DMS 273 treated with DMSO at 0.1 percent for 48 hours (cell line): ENCODE measurements at places on chromosomes 16 and 17.

GRCh38 chr17:81020767-81021497 is 14.0 kb upstream of the BAIAP2 start:
- DNase-seq: peak; percentile 18

GRCh38 chr17:42210046-42210445 is 15.8 kb upstream of the GHDC start:
- no peak for DNase-seq

DNA sequence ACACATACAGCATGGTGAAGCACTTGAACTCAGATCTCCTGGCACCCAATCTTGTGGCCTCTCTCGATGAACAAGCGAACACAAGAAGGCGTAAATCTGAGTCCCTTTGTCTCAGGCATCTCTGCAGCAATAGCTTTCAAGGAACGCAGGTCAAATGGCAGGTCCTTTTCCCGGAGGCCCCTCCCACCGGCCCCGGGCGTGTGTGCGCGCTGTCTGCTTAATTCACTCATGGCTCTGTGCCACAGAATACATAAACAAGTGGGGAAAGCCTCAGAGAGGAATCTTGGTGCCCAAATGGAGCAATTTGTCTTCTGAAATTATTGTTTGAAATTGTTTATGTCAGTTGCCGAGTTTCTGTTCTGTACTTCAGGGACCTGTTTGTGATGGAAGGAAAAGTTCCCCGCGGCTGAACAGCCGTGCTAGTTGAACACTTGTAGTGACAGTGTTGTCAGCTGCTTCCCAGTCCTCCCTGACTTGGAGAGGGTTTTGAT is 14.8 kb downstream of the MYOCD start:
- no peak for DNase-seq

DNA sequence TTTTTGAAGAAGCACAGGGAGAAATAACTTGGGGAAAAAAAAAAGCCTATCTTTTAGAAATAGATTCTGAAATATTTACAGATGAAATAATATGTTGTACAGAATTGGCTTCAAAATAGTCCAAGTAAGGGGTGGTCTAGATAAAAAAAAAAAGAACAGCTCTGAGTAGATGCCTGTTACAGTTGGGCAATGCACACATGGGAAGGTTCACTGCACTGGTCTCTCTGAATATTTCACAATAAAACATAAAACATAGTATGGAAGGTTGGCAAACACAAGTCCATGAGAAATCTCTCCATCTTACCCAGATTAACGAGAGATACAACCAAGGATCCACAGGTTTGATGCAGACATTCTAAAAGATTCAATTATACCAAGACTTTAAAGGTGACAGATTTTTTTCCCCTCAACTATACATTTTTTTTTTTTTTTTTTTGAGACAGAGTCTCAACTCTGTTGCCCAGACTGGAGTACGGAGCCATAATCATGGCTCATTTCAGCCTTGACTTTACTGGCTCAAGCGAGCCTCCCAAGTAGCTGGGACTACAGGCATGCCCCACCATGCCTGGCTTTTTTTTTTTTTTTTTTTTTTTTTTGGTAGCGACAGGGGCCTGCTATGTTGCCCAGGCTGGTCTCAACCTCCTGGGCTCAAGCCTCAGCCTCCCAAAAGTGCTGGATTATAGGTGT is 58.0 kb downstream of the KANSL1 start:
- no peak for DNase-seq

GRCh38 chr17:1623057-1623630 is 5.5 kb downstream of the SLC43A2 start:
- no peak for DNase-seq

- no peak for DNase-seq
Observed at GRCh38 chr17:76336756-76337412, 16.8 kb downstream of the PRPSAP1 start.

DNA sequence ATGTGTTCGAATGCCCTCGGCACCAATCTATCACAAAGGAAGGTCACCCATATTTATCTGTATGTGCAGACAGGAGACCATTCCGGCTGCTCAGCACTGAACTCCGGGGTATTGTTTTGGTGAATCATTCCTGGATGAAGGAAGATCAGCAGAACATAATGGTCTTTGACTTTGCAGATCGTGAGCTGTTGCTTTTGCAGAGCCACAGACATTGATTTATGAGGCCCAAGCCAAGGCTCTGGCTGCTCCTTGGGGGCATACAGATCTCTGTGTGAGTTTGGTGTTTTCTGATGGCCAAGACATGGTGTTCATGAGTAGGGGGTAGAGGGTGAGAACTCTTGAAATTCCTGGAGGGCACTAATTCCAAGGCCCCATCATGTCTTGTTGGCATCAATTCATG is 458.8 kb upstream of the HSBP1 start:
- DNase-seq: no peak

- DNase-seq: no peak
Observed at GRCh38 chr16:70253291-70254106, 1.8 kb upstream of the EXOSC6 start.

DNA sequence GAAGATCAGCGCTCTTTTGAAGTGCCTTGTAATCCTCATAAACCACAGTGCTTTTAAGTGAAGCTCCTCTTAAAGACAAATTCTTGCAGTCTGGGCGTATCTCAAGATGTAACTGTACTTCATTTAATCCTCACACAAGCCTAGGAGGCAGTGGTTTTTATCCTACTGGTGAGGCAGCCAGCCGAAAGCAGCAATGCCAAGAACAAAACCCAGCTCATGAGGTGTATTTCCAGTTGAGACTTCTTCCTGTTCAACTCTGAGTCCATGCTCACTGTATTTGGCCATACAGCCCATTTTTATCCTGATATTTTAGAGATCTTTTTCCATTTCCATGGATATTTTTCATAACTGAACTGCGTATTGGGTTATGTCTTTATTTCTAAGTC is 13.7 kb downstream of the CTRB2 start:
- no peak for DNase-seq

DNA sequence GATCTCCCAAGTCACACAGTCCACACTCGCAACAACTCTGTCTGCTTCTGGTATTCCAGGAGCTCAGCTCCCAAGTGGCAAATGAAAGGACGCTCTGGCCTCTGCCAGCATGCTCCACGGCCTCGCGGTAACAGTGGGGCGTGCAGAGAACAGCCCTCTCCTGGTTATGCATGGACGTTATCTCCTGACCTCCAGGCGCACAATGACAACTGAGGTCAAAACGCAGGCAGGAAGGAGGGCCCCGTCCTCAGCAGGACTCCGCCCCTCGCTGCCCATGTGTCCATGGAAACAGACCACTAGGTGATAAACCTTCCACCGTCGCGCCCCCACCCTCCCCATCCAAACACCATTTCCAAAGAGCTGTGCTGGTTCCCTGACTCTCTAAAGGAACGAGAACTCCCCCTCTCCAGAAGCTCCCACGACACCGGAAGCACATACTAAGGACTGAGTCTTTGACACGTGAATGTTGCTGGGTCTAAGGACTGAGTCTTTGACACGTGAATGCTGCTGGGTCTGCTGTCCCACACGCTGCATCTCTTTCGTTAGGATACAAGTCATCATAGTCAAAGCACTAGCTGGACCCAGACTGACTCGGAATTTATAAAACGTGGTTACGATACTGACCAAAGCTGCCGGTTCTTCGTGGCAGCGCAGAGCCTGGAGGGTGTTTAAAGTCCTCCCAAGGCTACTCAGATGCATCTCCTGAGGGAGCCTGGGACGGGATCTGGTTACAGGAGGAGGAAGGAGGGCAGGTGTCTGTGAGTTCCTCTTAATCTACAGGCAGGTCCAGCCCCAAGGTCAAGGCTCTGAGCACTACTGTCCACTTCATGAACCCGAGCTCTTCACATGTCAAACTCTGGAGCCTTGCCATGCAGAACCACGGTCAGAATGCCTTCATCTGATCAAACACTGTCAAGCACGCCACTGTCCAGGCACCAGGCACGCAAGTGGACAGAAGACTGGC is 43.9 kb downstream of the KLHDC4 start:
- no peak for DNase-seq

- no peak for DNase-seq
Observed at GRCh38 chr17:82248815-82249674, 20.2 kb downstream of the SLC16A3 start.

DNA sequence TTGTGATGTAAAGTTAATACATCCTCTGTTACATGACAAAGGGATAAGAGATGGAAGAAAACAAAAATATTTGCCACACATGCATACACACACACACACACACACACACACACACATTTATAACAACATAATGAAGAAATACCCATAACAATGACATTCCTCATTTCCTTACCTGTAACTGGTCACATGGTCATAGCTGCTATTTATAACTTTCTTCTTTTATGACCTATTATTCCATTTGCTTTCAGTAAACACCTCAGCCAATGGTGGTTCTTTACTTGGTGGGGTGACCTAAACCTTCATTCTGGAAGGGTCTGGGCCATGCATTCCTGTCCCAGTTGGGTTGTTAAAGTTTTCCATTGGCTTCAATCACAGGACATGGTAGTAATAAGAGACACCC is 5.3 kb downstream of the MT2A start:
- no peak for DNase-seq

GRCh38 chr17:58312021-58312630 is 16.5 kb downstream of the TSPOAP1 start:
- DNase-seq: no peak

- DNase-seq: no peak
Observed at GRCh38 chr16:57540906-57541753, 1.3 kb upstream of the ADGRG5 start.

GRCh38 chr17:5118219-5118618 is 2.4 kb downstream of the USP6 start:
- no peak for DNase-seq

DNA sequence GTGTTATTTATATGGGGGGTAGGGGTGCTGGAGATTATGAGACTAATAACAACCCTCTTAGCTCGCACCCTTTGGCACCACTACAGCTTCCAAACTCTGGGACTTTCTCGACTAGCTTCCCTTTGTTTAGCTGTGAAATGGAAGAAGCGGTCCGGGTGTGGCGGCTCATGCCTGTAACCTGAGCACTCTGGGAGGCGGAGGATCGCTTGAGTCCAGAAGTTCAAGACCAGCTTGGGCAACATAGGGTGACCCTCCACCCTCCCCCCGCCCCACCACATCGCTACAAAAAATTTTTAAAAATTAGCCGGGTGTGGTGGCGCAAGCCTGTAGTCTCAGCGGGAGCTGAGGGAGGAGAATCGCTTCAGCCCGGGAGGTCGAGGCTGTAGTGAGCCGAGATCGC is 814 bp upstream of the CDH3 start:
- DNase-seq: no peak

- DNase-seq: peak; percentile 58
Observed at GRCh38 chr17:4407851-4408250, 25.9 kb upstream of the SPNS3 start.

DNA sequence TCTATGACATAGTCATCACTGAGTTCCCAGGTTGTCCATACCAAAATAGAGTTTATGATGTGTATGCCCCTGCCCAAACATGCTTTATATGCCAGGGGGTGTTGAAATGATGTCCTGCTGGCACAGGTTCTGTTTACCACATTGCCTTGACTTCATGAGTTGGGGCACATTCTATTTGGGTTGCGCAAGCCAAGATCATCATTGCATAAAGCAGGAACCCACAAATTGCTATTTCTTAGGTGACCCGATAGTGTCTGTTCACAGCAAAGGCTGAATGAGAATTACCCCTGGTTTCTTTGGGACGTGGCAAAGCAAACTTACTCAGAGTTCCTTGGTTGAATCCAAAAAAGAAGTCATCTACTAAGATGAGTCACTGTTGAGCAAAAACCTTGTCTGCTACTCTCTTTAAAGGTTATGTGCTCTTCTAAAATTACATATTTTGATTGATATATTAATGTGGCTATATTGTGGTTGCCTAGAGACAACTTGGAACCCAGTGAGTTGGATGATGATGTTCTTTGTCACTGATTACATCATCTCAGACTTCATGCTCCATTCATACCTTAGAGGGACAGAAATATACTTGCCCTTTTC is 912.6 kb upstream of the SOX9 start:
- no peak for DNase-seq

DNA sequence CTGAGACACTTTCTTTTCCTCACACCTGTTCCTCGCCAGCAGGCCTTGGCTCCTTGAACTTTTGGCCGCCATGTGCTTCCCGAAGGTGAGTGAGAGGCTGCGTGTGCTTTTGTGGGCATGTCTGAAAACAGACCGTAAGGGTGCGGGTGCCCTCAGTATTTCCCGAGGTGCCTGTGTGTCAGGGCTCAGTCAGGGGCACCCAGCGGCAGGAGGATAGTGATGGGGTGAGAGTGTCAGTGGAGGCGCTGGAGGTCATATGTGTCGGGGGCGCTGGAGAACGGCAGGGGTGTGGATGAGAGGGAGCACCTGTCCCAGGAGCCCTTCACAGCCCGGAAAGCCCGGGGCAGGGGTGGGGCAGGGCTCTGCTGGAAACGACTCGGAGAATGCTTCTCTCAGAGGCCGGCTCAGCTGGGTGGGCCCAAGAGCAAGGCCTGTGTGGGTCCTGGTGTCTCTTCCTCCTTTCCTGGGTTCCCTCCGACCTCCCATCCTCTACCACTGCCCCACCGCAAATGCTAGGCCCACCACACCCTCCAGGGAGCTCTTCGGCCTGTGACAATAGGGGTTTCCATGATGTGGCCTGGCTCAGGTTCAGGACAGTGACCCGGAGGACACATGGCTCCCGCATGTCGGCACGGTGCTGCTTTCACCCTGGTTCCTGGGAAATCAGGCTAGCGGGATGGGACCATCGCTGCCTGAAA is 451 bp downstream of the IL32 start:
- DNase-seq: no peak
